Suppressor macrophage (primary cell): ENCODE measurements at places on chromosomes 2 and 18.

GRCh38 chr2:100008956-100009355 is 133.4 kb downstream of the AFF3 start:
- no peak for DNase-seq

- DNase-seq: no peak
Measured at GRCh38 chr2:8412586-8412985, 269.3 kb upstream of the ID2 start.

DNA sequence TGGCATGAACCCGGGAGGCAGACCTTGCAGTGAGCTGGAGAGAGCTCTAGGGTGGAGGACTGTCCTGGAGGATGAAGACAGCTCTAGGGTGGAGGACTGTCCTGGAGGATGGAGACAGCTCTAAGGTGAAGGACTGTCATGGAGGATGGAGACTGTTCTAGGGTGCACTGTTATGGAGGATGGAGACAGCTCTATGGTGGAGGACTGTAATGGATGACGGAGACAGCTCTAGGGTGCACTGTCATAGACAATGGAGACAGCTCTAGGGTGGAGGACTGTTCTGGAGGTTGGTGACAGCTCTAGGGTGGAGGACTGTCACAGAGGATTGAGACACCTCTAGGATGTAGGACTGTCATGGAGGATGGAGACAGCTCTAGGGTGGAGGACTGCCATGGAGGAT is 21.1 kb upstream of the KCNG2 start:
- no peak for DNase-seq

DNA sequence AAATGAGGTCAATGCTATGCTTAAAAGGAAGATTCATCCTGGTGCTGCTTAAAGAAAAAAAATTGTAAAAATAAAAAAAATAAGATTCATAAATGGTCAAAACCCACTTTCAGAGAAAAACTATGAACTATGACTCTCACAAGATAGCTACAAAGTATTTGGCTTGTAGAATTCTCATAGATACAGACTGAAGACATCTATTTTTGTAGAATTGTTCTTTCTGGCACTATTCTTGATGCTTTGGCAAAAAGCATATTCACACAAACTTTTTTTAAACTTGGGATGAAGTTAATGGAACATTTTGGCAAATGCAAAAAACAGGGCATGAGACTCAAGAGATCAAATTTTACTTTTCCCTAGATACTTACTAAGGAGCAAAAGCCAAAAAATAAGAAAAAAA is 12.5 kb upstream of the ANKRD29 start:
- DNase-seq: no peak

DNA sequence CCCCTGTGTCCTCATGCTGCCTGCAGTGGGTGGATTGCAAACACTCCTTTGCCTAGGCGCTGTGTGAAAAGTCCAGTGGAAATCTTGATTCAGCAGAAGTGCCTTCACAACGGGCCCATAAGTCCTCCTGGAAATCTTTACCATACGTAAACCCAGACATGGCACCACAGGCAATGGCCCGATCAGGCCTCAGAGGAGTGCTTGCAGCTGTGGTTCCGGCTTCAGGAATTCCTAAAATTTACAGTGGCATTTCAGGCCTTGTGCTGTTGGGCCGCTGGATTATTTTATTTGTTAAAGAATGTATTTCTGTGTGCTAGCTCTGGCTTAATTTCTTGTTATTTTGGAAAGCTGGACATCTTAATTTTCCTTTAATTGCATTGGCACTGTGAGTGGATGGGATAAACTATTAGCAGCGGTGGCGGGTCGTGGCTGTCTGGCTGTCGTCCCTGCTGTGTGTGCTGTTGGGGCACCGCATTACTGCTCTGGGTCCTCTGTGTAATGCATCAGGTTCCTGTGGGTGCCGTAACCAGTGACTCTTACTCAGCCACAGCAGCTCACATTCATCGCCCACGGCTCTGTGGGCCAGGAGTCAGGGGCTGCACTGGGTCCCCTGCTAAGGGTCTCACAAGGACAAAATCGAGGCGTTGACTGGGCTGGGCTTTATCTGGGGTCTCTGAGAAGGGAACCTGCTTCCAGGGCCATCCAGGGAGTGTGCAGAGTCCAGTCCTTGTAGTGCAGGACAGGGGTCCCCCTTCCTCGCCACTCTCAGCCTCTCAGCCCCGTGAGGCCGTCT is 73.1 kb downstream of the RTP5 start:
- no peak for DNase-seq

GRCh38 chr18:58796220-58796619 is 68.5 kb upstream of the ZNF532 start:
- DNase-seq: no peak

DNA sequence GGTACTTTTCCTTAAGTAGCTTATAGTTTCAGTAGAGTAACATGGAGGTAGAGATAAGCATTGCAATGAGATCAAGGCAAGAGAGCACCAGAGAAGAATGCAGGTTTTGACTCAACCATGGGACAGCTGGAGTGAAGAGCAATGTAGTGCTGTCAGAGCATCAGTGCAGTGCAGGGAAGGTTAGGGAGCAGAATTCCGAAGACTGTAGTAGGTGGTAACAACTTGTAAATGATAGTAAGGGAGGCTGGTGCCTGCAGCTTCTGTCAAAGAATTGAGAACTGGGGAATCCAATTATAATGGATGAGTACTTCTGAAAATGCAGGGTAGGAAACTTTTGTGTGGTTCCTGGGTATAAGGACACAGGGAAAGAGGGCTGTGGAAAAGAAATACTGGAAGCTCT is 183.2 kb downstream of the KCNS3 start:
- no peak for DNase-seq

GRCh38 chr18:28208268-28208667 is 31.3 kb upstream of the CDH2 start:
- peak; percentile 16 for DNase-seq

- no peak for DNase-seq
Measured at GRCh38 chr2:66301767-66302140, 133.2 kb upstream of the MEIS1 start.

GRCh38 chr2:126885751-126886210 is 12.9 kb upstream of the TEX51 start:
- no peak for DNase-seq

DNA sequence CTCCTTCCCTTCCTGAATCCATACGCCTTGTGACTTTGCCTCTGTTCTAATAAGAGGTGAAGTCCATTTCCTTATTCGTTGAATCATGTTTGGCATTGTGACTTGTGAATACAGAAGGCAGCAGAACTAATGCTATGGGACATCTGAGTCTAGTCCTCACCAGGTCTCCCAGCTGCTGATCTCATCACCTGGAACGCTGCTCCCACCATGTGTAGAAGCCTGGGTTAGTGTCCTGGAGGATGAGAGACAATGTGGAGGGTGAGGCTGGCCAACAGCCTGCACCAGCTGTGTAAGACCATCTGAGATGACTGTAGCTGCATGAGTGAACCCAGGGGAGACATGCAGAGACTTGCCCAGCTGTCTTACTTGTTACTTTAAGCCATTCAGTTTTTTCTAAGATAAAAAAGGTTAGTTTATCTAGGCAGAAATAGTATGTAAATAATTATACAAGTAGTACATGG is 3.5 kb upstream of the HAAO start:
- DNase-seq: peak; percentile 56

DNA sequence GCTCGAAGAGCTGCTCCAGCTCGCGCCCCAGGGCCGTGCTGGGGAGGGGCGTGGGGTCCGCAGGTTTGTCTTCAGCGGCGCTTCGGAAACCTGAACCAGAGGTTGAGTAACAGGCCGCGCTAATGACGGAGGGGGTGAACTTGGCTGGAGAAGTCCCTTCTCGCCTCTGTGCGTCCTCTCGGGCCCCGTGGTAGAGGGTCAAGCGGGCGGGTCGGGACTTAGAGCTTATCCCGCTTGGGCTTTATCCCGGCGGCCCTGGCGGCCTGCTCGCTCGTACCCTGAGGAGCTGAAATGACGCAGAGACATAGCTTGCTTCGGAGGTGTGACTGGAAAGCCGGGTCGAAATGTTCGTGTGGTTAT is 479 bp downstream of the RNMT start:
- no peak for DNase-seq

- no peak for DNase-seq
Measured at GRCh38 chr2:46663614-46664013, 184.2 kb downstream of the TMEM247 start.

- peak; percentile 74 for DNase-seq
Measured at GRCh38 chr18:45384137-45384961, 230.9 kb upstream of the SLC14A2 start.

- no peak for DNase-seq
Measured at GRCh38 chr2:65130664-65131175, 814 bp upstream of the RAB1A start.

DNA sequence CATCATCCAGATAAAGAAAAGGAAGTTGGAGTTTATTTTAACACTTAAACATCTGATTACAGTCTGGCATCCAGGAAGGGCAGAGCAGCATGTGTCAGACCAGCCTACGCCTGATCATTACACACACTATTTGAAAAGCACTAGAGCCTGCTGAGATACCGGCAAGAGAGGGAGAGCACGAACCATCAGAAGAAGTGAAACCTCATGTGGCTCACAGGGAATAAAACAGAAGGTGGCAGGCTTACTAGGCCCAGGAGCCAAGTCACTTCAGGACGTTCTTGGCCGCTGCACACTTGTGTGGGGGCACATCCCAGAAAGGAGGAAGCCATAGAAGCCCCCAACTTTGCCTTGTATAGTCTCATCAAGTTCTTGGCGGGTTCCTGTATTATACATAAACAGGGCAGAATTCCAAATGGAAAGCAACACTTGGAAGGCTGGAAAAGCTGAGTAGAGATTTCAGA is 105.5 kb downstream of the UGGT1 start:
- DNase-seq: peak; percentile 65

DNA sequence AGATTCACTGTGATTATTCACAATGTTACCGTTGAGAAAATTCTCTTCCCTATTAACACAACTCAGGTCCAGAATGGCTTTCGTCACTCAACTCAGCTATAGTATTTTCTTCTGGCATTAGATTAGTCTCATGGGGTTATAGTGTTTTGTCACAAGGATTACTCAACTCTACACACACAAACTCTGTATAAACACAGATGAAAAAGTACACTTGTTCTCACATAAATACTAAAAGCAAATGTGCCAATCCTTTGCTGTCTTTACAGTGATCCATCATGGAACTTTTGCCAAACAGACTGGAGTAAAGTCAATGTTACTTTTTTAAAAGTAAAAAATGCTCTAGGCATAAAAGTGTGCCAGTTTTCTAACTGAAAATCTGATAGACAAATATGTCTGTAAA is 267.6 kb downstream of the RBM43 start:
- DNase-seq: no peak

DNA sequence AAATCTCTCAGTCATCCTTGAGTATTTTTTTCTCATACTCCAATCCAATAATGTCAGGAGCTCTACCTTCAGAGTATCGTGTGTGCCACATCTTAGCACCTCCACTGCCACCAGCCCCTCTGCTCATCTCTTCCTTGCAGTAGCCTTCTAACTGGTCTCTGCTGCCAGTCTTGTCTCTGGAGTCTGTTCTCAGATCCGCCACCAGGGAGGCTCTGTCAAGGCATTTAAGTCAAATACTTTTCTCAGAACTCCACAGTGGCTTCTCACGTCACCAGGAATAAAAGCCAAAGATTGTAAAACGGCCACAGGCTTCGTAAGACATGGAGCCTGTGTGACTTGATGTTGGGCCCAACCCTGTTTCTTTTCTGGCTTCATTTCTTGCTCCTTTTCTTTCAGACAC is 7.1 kb downstream of the UNC50 start:
- DNase-seq: peak; percentile 25

DNA sequence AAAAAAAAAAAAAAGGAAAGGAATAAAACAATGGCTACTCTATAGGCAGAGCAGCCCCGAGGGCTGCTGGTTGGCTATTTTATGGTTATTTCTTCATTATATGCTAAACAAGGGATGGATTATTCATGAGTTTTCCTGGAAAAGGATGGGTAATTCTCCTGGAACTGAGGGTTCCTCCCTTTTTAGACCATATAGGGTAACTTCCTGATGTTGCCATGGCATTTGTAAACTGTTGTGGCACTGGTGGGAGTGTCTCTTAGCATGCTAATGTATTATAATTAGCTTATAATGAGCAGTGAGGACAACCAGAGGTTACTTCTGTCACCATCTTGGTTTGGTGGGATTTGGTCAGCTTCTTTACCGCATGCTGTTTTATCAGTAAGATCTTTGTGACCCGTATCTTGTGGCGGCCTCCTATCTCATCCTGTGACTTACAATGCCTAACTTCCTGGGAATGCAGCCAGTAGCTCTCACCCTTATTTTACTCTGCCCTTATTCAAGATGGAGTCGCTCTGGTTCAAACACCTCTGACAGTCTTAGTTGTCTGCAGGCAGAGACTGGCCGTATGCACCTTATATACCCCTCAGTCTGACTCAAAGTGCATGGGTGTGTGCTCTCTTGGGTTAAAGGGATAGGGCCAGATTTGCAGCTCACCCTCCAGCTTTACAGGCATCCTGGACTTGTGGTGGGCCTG is 57.7 kb downstream of the HAUS1 start:
- DNase-seq: no peak
